ENCODE measurements at places on chromosomes 3 and 15.
A peak's percentile ranks its signal among the peaks of the same experiment; 100 is the strongest.

- no peak for DNase-seq
- H3K4me1 ChIP-seq, result peaks cover 27% of the 10 kb centered on the region
- H3K36me3 ChIP-seq, result peaks cover 19% of the 10 kb centered on the region
- no peak overlapping the region for H3K27ac ChIP-seq
- H3K4me3 ChIP-seq, result no peak overlapping the region
Measured at GRCh38 chr3:196886144-196886543, 18.4 kb downstream of the SENP5 start.

DNA sequence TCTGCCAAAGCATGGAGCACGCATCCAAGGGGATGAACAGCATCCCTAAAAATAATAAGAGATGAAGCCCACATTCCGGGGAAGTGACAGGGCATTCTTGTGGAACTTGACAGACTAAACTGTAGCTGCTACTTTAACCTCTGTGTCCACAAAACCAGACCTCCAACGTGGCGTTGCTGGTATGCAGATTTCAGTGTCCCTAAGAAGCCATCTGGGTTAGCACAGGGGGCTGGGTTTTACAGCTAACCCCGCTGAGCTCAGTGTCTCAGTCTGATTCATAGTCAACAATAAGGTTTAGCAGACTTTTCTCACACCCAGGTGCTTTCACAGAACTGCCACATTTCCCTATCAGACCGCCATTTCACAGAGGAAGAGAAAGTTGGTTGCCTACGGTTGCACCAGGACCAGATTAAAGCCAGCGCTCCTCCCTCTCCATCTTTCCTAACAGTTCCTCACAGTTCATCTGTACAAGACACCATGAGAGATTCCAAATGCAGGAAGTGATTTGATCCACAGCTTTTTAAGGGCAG lies 61.6 kb upstream of the CTDSPL start:
- DNase-seq, result no peak
- no peaks in the 10 kb centered on the region for H3K27me3 ChIP-seq
- H3K36me3 ChIP-seq, result peaks cover 34% of the 10 kb centered on the region
- no peaks in the 10 kb centered on the region for H3K4me1 ChIP-seq
- H3K27ac ChIP-seq, result no peak overlapping the region
- no peak overlapping the region for H3K4me3 ChIP-seq

DNA sequence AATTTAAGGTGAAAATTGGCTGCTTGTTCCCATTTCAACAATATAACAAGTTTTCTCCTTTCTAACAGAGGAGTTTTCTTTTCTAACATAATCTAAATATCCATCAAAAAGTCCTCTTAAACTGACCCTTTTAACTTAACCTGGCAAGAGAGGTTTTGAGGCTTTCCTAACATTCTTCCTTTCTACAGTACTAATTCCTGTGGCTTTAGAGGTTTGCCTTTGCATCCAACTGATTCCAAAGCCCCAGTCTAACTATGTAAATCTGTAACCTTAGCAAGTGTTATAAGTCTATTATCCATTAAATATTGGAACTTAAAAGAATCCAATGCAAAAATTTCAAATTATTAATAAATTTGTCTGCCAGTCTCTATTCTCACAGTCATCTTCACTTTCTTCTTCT lies 134.1 kb downstream of the ISL2 start:
- no peak for DNase-seq
- peaks cover 37% of the 10 kb centered on the region for H3K36me3 ChIP-seq

DNA sequence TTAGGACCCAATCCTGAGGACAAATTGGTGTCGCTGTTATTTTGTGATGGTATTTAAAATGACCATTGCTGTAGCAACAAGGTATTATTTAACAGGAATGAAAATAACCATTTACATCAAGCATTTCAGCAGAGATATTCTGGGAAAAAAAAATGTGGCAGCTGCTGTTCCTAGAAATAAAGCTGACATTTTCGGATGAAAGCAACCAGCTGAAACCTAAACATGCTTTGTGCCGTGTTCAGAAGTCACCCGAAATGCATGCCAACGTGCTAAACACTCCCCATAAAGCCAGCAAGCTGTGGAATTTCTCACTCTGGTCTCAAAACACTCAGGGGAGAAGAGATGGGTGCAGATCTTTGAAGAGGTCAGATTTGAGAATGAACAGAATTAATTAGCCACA lies 31.5 kb upstream of the TAFA4 start:
- peaks cover 66% of the 10 kb centered on the region for H3K27me3 ChIP-seq
- no peaks in the 10 kb centered on the region for H3K36me3 ChIP-seq
- no peak for DNase-seq
- H3K4me1 ChIP-seq, result no peaks in the 10 kb centered on the region

GRCh38 chr3:20930034-20930433 lies 744.0 kb upstream of the SGO1 start:
- no peaks in the 10 kb centered on the region for H3K4me1 ChIP-seq
- no peak overlapping the region for H3K4me3 ChIP-seq
- no peaks in the 10 kb centered on the region for H3K36me3 ChIP-seq

- DNase-seq, result no peak
- H3K27me3 ChIP-seq, result no peaks in the 10 kb centered on the region
Measured at GRCh38 chr3:54681706-54682105, 246.2 kb downstream of the LRTM1 start.

DNA sequence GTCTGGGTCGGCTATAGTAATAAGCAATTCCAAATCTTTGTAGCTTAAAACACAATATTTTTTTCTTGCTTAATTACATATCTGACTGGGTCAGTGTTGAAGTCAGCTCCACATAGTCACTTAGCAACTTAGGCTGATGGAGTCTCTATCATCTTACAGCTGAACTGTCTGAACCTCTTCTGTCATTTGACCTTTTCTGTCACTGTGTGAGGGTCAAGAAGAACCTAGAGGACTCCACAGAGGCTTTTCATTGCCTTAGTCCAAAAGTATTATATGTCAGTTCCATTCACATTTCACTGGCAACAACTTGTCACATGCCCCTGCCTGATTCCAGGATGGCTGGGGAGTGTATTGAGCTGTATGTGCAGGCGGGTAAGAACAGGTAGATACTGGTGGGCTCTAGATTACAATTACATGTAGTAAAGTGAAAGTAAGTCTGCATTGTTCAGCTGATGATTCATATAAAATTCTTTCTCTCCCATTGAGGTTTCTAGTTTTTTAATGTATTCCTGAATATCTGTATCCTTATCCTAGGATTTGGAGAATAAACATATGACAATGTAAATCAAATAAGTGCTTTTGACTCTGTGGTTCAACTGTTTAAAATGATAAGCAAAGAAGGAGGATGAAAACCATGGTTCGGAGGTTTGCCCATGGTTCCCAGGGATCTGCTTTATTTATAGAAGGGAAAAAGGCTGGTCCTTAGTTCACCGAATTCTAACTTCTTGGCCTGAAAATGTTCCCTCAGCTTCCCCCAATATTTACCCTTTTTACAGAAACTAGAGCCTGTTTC lies 5.8 kb upstream of the ARPP21 start:
- no peaks in the 10 kb centered on the region for H3K4me1 ChIP-seq
- no peak overlapping the region for H3K27ac ChIP-seq
- H3K4me3 ChIP-seq, result no peak overlapping the region
- H3K27me3 ChIP-seq, result peaks cover 6% of the 10 kb centered on the region

DNA sequence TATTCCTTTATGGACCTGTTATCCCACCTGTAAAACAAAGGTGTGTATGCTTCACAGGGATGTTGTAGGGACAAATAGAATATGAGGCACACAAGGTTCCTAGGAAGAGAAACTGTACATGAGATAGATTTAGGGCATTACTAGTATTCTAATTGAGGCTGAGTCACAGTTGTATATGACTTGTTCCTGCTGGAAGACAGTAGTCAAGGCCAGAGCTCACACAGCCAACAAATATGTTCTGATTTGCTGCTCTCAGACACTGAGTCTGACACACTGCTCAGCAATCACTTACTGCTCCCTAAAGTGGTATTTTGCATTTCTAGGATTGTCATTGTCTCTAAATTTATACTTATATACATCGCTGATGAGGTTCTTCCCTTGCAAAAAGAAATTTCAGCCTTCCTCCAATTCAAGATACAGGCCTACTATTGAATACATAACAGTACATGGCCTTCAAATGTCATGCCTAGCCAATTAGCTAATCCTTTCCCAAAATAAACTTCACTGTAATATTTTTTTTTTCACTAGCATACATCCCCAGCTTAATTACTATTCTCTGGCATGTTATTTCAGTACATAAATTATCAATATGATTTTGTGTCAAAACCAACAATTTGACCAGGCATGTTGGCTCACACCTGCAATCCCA lies 69.8 kb downstream of the TIGIT start:
- no peaks in the 10 kb centered on the region for H3K27me3 ChIP-seq
- no peak for DNase-seq
- H3K4me1 ChIP-seq, result peaks cover 44% of the 10 kb centered on the region

DNA sequence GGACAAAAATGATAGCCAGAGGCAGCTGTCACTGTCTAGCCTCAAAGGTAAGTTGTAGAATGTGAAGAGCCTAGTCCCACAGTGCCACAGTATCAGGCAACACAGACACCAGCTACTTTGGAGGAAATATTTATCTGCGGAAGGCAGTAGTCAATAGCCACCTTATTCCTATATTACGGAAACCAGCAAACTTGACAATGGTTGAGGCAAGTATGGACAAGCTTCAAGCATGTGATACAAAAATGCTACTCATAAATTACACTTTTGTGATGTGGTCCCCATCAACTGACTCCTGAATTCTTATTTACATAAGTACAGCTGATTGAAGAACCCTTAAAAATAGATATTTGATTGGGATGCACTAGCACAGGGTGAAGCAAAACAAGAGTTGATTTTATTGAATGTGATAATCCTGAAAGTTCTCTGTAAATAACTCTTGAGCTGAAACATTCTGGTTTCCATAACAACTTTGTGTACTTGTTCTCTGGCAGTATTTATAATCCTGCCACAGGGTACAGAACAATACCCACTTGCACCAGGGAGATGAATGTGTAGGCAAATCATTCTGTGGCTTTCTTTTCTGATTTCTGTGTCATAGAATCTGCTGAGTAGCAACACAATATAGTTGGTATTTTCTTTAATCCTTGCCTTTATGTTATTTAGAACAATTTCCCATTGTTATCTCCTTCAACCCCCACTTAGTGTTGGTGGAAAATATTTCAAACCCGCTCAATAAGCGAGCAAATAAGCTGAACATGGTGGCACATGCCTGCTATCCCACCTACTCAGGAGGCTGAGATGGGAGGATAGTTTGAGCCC lies at the start of gene ANKUB1:
ANKUB1 (minus strand) TSS at position 103 of the 819 bp plus-strand sequence. CDS start 188 bp downstream, outside the sequence.
- H3K4me1 ChIP-seq, result no peaks in the 10 kb centered on the region
- no peak for DNase-seq
- no peak within 1 kb of the TSS for H3K4me3 ChIP-seq
- no peaks in the 10 kb centered on the region for H3K36me3 ChIP-seq

GRCh38 chr3:88090681-88091080 lies 31.6 kb downstream of the ZNF654 start:
- H3K4me1 ChIP-seq, result peaks cover 13% of the 10 kb centered on the region
- no peaks in the 10 kb centered on the region for H3K27me3 ChIP-seq
- H3K36me3 ChIP-seq, result peaks cover 41% of the 10 kb centered on the region
- no peak for DNase-seq
- H3K4me3 ChIP-seq, result no peak overlapping the region

DNA sequence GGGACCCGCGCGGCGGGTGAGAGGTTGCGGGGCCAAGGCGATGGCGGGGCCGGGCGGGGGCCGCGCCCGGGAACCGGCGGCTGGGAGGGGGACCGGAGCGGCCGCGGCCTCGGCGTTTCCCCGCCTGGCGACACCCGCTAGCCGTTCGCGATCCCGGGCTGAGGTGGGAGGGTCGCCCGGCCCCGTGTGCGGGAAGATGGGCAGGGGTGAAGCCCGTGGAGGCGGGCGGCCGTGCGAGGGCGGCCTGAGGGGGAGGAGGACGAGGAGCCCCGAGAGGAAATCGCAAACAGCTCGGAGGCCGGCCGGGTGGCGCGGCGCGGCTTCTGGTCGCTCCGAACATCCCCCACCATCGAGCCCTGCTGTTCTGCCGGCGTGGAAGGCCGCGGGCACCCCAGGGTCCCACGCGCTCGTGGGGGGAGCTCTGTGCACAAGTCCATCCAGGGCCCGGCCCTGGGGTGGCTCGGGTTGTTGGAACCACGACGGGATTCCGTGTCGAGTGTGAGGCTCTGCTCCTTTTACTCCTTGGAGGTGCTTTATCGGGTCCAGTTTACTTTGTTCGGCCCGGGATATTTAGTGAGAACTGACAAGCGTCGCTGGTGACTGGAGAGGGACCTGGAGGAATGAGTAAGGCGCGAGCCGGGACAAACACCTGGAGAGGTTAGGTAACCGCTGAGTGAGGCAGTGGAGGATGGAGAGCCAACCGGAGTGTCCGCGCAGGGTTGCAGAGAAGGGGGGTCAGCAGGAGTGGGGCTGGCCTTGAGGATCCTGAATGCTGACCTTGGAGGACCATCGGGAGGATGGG lies 728 bp downstream of the CRTC3 start:
- H3K4me3 ChIP-seq, result peak overlapping the region; percentile 94
- DNase-seq, result peak; percentile 46
- H3K4me1 ChIP-seq, result peaks cover 59% of the 10 kb centered on the region
- no peaks in the 10 kb centered on the region for H3K27me3 ChIP-seq
- H3K27ac ChIP-seq, result peak overlapping the region; percentile 97
- H3K36me3 ChIP-seq, result no peaks in the 10 kb centered on the region

- DNase-seq, result no peak
- no peak overlapping the region for H3K27ac ChIP-seq
- H3K27me3 ChIP-seq, result peaks cover 99% of the 10 kb centered on the region
- peak overlapping the region; percentile 51 for H3K4me3 ChIP-seq
- peaks cover 24% of the 10 kb centered on the region for H3K4me1 ChIP-seq
- H3K36me3 ChIP-seq, result no peaks in the 10 kb centered on the region
Measured at GRCh38 chr15:32716915-32717425, 834 bp upstream of the GREM1 start.

DNA sequence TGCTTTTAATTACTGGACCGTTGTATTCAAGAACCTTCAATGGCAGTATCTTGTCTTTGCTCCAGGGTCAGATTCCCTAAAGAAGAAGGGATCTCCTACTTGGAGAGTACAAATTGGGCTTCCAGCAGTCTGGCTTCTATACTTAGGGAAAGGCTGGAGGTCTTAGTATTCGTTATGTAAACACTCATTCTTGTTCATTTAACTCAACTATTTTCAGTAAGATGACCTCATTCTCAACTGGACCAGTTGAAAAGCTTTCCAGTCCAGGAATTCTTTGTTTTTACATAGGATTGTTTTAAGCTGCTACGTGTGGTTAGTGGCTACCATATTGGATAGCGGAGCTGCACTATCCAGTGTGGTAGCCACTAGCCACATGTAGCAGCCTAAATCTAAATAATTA lies 4.6 kb downstream of the SENP5 start:
- H3K36me3 ChIP-seq, result no peaks in the 10 kb centered on the region
- DNase-seq, result no peak
- H3K4me3 ChIP-seq, result no peak overlapping the region
- peaks cover 41% of the 10 kb centered on the region for H3K4me1 ChIP-seq
- H3K27ac ChIP-seq, result no peak overlapping the region
- H3K27me3 ChIP-seq, result no peaks in the 10 kb centered on the region

- no peak for DNase-seq
- H3K4me3 ChIP-seq, result no peak overlapping the region
- H3K27me3 ChIP-seq, result no peaks in the 10 kb centered on the region
- H3K4me1 ChIP-seq, result no peaks in the 10 kb centered on the region
- H3K27ac ChIP-seq, result no peak overlapping the region
Measured at GRCh38 chr3:101193957-101194356, 126.4 kb downstream of the IMPG2 start.
